ENCODE measurements at places on chromosomes 13 and 19.

- peak; percentile 0 for DNase-seq
These were observed 7.5 kb upstream of the SBNO2 start for GRCh38 chr19:1181606-1182005.

DNA sequence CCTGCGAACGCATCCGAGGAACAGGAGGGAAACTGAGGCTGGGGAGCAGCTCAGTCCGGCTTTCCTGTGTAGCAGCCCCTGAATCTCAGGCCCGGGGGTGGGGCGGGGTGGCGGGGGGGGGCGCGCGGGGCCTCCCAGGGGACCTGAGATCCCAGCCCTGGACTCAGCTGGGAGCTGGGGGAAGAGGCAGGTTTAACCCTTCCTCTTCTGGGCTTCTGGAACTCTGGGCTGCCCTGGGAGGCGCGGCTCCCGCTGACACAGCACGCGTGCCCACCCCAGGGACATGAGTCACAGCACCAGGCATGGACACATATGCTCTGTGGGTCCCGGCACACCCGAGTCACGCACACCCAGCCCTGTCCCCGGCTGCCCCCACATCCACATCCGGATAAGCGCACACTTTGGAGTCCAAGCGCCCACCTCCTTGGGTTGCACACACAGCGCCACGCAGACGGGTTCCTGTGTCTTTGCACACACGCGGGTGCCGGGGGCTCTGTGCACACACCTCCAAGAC, 3.5 kb upstream of the CIRBP start:
- no peak for DNase-seq

GRCh38 chr19:40469011-40469410, 2.2 kb downstream of the SPTBN4 start:
- DNase-seq, result no peak

- peak; percentile 50 for DNase-seq
These were observed at the start of gene GPC6 for GRCh38 chr13:93226623-93227279. TSS of gene GPC6 (plus strand) at chr13:93226807.

DNA sequence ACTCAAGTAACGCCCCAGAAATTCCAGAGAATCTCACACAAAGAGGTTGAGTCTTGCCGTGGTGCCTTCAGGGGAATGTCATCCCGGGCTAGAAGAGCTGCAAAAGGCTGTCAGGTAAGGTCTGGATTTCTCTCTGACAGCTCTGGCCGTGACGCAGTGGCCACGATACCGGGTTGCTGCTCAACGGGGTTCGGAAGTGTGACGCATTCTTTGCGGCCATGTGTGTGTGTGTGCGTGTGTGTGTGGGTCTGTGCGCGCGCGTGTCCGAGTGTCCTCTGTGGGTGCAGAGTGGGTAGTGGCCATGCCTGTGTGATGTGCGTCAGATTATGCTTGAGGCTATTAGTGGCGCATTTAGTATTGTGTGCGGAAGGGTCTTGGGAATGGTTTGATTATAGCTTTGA, 306 bp downstream of the ZNF540 start:
- DNase-seq, result no peak

DNA sequence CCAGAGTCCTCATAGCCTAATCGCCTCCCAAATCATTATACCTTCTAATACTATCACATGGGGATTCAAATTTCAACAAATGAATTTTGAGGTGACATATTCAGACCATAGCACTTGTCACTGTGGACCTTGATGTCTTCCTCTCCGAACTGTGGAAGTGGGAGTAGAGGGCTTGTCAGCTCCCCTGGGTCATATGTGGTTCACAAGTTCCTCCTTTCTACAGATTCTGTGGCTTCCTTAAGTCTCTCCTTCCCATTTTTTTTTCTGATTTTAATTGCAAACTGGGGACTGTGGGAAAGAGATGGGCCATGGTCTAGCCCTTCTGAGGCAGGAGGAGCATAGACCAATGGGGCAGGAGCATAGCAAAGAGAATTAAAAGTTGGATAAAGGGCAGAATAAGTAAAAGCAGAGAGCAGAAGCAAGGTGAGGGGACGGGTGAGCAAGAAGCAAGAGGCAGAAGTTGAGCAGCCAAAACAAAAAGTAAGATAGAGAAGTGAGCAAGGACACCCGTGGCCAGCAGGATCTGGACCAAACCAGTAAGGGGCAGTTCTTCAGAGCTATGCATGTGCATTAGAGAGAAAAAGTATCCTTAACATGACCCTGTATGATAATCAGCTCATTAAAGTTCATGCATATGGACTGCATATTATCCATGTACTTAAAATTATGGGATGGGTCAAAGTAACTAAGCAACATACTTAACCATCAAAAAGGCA, 2.6 kb upstream of the SIGLEC7 start:
- DNase-seq, result no peak

- no peak for DNase-seq
These were observed 887 bp downstream of the NDUFS7 start for GRCh38 chr19:1384478-1385110.

DNA sequence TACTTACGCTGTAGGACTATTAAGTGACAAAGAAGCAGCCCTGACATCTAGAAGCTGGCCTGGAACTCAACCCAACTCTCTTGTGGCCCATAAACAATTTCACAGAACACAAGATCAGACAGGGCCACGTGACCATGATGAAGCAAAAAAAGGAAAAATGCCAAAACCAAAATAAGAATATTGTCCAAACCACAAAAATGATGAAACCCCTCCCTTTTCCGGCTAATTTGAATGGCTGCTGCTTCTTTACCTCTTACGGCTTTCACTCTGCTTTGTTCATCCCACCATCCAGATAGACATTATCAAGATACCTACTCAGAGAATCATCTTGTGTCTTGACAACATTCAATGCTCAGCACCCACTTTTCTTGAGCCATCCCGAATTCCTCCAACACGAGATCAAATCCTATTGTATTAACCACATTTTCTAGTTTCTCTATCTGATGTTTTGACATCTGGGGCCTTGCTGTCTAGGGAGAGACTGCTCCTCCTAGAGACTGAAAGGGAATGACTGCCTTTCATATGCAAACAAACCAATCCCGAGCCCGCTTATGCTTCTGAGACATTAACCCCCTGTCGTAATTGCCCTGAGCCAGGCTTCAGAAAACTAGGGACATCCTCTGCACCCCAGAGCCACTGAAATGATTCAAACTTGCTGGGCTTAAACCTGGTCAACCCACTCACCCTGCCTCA, 186.3 kb downstream of the TDRD3 start:
- DNase-seq, result no peak

GRCh38 chr19:35297515-35297848, 5.5 kb downstream of the MAG start:
- DNase-seq, result no peak

DNA sequence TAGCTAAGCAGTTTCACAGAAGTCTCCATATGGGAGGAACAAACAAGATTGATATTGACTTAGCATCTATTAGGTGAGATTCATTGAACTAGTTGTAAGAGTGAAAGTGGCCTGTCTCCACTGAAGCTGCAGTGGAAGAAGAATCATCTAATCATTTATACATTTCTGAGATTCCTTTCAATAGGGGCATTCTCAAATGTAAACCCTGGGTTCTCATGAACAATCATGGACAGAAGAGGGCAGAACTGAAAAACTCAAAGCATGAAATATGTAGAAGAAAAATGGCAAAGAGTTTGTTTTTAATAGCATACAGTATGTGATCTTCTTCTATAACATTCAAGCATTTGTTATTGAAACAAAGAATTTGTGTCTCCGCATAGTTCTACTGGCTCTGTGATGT, 17.6 kb upstream of the POSTN start:
- DNase-seq, result no peak

GRCh38 chr19:10417541-10418234, 2.6 kb upstream of the PDE4A start:
- DNase-seq, result no peak

- DNase-seq, result no peak
These were observed at the start of gene PRX for GRCh38 chr19:40413291-40413845. TSS of gene PRX (minus strand) at chr19:40413378. CDS start at chr19:40407932, 5,446 bp downstream.

DNA sequence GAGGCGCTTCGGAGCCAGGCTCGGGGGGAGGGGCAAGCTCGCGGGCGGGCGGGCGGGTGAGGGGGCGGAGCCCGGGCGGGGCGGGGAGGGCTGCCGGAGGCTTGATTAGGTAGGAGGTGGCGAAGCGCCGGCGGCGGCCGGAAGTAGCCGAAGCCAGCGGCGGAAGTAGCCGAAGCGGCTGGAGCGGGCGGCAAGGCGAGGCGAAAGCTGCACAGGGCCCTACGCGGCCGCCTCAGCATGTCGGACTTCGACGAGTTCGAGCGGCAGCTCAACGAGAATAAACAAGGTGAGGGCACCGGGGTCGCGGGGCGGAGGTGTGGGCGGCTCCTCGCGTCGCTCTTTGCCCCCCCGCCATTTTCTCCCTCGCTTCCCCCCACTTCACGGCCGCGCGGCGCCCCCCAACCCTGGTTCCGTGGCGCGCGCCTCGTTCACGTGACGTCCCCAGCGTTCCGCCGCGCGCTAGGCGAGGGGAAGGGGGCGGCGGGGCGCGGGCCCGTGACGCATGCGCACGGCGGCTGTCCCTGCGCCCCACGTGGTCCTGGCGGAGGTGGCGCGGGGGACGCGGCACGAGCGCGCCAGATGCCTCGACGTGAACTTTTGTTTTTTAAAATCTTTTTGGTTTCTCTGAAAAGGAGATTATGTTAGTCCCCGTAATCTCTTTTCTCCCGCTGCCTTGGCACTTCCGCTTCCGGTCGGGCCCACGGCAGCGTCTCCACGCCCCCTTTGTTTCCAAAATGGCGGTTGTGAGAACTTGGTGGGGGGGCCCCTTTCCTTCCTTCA, at the start of gene U2AF2:
Gene U2AF2, plus strand, starts transcription at position 168 of the 780 bp plus-strand sequence. Its CDS starts 70 bp downstream, at position 238.
- peak; percentile 88 for DNase-seq

- no peak for DNase-seq
These were observed 15.1 kb upstream of the RUBCNL start for GRCh38 chr13:46402178-46402577.

- no peak for DNase-seq
These were observed 120.6 kb upstream of the HTR2A start for GRCh38 chr13:47017476-47017875.

- DNase-seq, result no peak
These were observed 3.0 kb downstream of the POU4F1 start for GRCh38 chr13:78600280-78600883.

- DNase-seq, result no peak
These were observed 297.9 kb upstream of the ARGLU1 start for GRCh38 chr13:106865716-106866440.

DNA sequence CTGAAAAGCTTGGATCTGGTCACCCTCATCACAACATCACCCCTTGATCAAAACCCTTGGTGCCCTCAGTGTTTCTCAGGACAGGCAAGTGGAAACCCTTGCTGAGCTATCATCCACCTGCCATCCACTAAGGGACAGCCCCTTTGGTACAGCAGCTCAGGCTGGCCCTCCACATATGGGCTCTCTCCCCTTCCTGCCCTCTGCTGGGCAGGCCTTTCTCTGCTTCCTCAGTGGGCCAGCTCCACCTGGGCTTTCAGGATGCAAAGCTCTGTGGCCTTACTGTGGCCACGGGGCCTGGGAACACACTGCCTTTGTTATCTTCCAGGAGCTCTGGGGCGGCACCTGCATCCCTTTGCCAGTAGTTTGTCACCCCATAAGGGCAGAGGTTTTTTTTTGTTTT, 4.9 kb downstream of the SUGP1 start:
- DNase-seq, result no peak

DNA sequence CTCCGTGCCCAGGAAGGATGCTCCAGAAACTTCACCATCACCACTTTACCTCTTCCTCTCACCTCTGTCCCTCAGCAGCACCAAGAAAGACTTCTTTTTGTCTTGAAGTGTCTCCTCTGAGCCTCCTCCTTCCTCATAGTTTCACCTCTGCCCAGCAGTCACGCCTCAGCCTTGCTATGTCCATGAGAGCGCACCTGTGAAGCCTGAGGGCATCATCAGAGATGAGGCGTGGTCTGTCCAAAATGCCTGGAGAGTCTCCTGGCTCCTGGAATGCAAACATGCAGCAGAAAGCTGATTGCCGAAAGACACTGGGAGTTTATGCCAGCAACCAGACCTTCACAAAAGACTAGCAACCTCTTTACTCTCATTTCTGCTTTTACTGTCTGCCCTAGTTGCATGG, 336.6 kb downstream of the TEX29 start:
- no peak for DNase-seq

GRCh38 chr19:6489278-6490061, 7.9 kb upstream of the DENND1C start:
- DNase-seq, result no peak

DNA sequence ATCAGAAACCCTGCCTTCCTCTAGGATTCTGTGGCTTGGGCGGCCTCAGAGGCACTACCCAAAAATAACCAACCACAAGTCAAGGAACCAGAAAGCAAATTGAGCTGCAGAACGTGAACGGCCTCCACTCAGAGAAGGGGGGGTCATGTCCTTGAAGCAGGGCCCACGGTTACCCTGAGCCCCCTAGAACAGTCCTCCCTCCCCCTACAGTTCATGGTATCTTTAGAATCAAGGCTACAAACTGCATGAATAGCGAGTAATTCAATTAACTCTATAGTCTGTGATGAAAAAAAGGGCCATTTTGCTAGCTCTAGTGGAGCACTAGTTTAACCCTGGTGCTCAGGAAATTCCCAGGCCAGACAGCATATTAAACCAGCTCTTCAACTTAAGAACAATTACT, 79.0 kb upstream of the ZNF507 start:
- no peak for DNase-seq

- no peak for DNase-seq
These were observed 15.5 kb upstream of the ISYNA1 start for GRCh38 chr19:18453269-18454024.

DNA sequence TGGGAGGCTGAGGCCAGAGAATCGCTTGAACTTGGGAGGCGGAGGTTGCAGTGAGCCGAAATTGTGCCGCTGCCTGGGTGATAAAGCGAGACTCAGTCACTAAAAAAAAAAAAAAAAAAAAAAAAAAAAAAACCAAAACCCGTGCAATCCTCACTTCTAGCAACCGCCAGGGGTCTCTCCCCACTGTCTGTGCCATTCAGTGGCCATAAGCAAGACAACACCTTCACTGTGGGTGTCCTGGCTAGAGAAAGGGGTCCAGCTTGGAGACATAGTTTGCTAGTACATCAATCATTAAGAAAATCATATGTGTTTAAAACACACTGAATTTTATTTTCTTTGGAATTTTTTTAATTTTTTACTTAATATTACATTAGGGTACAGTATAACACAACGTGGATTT, 68.2 kb downstream of the RASL11A start:
- no peak for DNase-seq

- DNase-seq, result peak; percentile 30
These were observed 13.6 kb downstream of the HNRNPM start for GRCh38 chr19:8458380-8458779.

GRCh38 chr19:58229255-58229639, 533 bp downstream of the ZNF544 start:
- DNase-seq, result no peak

GRCh38 chr13:45863709-45864590, 12.4 kb upstream of the SIAH3 start:
- no peak for DNase-seq

DNA sequence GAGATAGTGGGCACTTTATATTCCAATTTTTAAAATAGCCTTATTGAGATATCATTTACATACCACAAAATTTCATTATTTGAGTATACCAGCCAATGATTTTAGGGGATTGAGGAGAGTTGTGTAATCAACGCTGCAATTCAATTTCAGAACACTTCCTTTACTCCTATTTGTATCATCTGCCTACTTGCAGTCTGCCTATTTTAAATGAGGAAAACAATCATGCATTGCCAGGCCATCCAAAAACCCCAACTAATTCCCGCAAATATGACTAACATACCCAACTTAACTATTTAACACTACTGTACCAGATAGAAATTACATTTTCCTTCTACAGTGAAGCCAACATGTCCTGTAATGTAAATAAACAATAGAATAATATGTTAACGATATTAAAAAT, 26.7 kb downstream of the CAB39L start:
- no peak for DNase-seq

GRCh38 chr19:32022731-32023563, 322.5 kb upstream of the ZNF507 start:
- no peak for DNase-seq

All from NCI-H774 (cell line).